Motor neuron (in vitro differentiated cells): ENCODE measurements at places on chromosomes 5 and 9. TPM values are rescaled to one million over a fixed set of nuclear protein-coding genes. Genes with fewer than 3 reads are reported as not detected.
A peak's percentile ranks its signal among the peaks of the same experiment; 100 is the strongest.

C1QTNF3 gene
- 5.9 and 7.5 TPM in 2 replicates for total RNA-seq

FOXI1 gene
- total RNA-seq, result 0.16 and 0.20 TPM in 2 replicates

- peak; percentile 41 for ATAC-seq
Observed at GRCh38 chr9:75892216-75892911, 1.9 kb downstream of the PCSK5 start.

- ATAC-seq, result no peak
Observed at GRCh38 chr5:43315263-43315662, 2.1 kb upstream of the HMGCS1 start.
